ENCODE measurements at places on chromosomes 12 and 14.

DNA sequence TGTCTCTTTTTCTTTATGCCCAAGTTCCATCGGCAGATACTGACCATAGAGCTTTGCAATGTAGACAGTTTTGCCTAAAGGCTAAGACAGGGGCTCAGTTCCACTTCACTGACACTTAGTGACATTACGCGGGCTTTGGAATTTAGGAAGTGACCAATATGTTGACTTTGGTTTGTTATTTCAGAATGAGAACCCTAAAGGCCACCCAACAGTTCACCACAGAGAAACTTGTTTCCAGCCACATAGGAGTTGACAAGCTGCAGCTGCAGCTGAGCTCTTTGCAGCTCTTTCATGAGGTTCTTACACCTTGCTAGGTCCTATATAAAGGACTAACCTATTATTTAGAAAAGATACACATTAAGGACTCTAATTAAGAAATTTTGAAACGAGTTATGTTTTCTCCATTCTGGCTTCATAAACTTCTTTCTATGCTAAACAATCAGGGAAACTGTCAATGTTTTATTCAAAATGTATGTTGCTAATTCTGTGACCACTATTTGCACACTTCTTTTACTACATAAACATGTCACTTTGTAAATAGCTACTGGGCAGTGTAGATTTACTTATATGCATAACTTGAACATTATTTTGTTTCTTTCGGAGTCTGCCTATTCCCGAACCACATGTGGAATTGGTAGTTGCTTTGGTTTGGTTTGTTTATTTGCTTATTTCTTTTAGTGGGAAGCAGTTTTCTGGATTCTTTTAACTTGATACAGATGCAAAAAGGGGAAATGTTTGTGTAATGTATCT is 18.5 kb upstream of the KLRD1 start:
- no peak for DNase-seq

DNA sequence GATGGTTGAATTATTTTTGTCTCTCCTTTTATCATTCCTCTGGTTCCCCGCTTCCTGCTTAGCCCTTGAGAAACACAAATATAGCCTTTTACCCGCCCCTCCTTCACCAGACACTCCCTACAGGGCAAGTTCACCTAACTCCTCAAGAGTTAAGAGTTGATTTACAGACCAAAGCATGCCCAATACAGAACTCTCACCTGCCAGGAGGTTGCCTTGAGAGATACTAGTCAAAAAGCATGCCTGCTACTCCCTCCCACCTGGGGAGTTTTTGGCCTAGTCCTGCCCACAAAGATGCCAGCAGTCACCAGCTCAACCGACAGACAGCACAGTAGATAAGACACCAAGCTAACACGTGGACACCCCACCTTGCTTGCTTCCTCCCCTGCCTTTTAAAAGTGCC is 11.2 kb downstream of the LGMN start:
- DNase-seq: no peak

- DNase-seq: no peak
Measured at GRCh38 chr12:62332598-62332997, 72.4 kb downstream of the USP15 start.

DNA sequence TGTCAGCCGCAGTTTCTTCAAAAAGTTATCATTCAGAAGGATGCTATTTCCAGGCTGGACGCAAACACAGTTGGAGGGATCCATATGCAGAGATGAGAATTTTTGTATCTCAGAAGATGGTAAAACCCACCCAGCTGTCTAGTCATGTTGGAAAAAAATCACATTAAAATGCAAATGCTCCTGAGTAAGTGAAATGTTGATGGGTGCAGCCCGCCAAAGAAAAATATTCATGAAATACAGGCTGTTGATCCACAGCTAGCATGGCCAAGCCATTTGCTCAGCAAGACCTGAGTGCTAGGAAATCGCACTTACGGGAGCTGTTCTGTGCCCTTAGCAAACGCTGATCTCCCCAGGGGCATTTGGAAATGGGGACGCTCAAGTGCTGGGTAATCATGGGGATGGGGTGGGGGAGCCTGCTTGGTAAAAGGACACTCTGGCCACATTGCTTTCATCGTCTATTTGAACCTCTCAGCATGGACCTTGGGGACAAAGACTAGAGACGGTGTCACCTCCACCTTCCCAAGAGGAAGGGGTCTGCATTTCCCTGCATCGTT is 25.7 kb downstream of the TUNAR start:
- no peak for DNase-seq

DNA sequence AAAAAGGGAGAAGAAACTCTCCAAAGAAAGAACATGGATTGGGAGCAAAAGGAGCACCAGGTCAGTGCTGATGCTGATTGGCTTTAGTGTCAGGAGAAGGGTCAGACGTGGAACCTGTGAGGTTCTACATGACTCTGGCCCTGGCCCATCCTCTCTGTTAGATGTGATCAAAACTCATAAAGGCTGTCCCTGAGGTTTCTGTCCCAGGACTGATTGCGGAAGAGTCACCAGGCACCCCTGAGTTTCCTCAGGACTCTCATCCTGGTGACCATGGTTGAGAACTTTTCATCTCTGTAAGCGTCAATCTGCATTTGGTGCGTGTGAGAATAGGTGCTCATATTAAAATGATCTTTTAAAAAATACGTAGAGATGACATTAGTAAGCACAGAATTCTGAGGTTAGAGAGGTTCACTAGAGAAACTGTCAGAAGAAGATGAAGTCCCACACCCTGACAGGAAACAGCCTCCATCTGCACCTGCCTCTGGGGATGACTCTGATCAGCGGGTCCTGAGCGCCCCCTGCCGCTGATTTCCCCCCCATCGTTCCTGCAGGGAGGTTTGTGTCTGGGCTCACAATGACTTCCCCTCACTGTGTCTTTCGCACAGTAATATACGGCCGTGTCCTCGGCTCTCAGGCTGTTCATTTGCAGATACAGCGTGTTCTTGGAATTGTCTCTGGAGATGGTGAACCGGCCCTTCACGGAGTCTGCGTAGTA is 741.8 kb downstream of the TMEM121 start:
- no peak for DNase-seq
